NCI-H187 (cell line): ENCODE measurements at places on chromosomes 7 and 10.
A peak's percentile ranks its signal among the peaks of the same experiment; 100 is the strongest.

- peak; percentile 76 for DNase-seq
These were observed 520 bp downstream of the CPA5 start for GRCh38 chr7:130345136-130345535.

DNA sequence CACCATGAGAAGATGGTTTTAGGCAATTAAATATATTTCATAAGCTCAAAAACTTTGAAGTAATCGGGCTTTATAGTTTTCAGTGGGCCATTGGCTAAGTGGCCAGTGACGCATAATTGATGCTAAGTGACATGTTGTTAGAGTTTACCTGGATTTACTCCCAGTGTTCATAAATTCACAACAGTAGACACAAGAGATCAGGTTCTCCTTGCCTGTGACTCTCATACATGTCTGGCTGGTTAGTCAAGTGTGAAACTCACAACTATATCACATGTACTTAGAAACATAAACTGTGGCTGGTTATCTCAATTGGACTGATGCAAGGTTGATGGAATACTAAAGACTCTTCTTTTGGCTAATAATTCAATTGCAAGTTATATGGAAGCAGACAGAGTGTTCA lies 26.2 kb downstream of the ASB15 start:
- DNase-seq, result no peak

DNA sequence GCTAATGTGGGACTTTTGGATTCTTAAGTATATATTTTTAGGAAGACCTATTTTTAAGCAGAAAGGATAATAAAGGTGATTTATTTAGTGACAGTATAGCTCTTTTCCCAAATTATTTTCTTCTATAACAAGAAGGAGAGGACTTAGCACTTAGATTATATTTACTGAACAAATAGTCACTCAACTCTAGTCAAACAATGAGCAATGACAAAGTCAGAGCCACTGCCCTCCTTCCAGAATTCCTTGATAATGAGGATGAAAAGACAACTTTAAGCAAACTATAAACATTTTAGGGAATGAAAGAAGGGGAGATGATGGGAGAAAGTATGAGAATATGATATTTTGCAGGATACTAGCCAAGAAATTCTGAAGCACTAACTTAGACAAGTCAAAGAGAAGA lies 293.5 kb upstream of the YAE1 start:
- DNase-seq, result no peak

- DNase-seq, result no peak
These were observed 13.9 kb downstream of the KLHDC10 start for GRCh38 chr7:130084037-130084875.

- no peak for DNase-seq
These were observed 62.8 kb upstream of the CUX1 start for GRCh38 chr7:101754424-101755159.

DNA sequence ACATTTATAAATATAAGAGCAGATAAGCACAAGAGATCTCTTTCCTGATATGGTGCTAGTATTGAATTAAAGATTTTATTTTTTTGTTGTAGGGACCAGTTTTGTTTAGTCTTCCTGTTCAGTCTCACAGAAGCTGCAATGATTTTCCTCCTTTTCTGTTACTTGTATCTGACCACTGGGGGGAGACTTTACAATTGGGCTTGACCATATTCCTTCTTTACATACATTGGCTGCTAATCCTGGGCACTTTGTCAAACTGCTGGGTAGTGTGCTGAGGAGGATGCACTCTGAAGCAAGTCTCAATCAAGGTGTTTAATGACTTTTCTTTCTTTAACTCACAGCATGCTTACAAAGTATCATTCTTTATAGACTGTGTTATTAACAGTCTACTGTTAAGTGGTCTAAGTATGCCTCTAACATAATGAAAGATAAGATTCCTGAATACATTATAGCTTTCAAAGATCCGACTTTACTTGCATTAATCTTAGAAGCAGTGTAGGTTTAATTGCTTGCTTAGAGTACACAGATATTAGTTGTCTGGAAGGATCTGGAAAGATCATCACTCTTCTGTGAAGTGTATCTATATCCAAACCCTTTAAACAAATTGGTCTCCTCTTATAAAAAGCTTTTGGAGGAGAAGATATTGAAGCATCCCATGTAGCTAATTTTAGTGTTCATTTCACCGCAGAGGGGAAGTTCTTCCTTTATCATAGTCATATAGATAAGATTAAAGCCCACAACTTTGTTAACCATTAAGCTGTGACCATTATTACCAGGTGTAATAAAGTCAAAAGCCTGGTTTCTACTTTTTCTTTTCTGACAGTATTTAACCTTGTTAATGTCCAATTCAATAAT lies 3.1 kb downstream of the PALS2 start:
- DNase-seq, result peak; percentile 7

DNA sequence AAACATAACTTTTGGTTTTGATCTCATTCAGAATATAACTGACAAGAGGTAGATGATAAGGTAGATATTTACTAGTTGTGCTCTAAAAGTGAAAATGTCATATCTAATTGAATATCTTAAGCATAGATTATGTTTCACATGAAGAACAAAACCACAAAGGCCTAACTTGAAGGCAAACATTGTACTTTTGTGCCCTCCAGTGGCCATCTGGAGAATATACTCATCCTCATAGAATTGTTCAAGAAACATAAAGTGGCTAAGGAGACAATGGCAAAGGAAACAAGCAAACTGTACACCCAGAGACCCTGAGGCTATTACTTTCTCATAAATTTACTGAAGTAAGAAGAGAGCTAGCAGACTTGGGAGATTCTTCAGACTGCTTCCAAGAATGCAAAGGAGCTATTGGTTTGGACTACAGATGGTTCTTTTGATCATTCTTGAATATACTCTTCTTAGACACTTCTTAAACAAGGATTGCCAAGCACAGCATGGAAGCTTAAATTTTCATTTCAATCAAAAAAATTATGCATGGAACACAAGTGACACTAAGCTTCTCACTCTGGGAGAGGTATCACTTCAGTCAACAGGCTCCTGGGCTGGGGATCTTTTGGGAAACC lies 98.2 kb upstream of the DKK1 start:
- no peak for DNase-seq

DNA sequence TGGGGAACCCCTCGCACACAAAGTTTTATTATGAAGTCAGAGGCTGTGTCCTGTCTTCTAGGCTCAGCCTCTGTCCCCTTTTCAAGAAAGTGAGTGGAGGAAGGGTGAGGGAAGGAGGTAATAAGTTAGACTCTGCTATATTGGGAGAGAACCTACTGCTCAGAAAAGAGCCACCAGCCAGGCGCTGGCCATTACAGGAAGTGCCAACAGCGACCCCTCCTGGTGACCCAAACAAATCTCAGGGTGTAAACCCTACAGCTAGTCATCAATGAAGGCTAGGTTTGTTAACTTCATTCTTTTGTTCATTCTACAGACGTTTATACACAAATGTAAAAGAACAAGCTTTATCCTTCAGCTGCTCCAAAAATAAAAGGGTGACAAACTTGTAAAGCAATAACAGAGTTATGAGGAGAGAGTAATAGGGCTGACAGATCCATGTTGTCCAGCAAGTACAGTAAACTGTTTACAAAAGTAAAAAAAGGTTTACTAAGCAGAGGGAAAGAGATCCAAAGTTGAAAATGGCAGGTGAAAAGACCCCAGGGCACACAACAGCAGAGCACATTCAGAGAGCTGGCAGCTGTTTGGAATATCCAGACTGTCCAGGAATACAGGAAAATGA lies 82.7 kb downstream of the FAM204A start:
- no peak for DNase-seq

GRCh38 chr10:102581401-102581800 lies 62.9 kb upstream of the TRIM8 start:
- no peak for DNase-seq

DNA sequence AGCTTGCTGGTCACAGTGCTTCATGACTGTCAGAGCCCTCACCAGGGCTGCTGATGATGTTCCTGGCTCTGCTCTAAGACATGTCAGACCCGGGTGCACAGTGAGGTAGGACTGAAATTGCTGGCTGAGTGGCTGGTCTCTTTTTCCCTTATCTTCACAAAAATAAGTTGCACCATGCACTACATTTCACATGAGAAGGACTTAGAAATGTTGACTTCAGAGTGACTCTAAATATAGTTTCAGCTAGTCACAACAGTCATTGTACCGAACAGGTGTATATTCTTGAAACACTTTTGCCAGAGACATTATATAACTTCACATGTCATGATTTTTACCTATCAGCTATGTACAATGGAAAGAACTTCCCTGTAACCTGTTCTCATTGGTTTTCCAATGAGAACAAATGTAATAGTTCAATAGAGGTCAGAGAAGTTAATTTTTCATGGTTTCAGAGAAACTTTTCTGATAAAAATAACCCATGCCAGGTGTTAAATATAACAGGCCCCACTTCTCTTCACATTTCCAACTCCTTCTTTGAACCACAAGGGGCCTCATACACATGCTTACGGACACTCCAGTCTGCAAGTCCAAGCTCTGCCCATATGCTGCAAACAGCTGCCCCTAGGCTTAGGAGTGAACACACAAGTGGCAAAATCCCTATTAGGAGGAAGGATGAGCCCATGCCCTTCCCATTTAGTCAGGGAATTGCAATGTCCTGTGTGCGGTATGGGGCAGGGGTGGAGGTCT lies 115.6 kb downstream of the CDK6 start:
- DNase-seq, result no peak

DNA sequence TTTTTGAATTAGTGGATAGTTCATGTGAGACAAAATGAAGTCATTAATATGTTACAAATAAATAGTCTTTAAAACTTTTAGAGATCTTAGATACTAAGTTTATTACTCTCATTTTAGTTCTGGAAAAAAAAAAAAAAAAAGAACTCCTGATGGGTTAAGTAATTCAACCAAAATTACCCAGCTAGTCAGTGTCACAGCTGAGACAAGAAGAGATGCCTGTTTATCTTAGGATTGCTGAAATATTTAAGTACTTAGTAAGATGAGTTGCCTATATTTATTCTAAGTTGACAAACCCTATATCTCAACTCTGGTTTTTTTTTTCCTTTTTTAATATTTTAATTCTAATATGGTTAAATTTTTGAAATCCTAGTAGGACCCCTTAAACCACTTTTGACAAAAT lies 781.0 kb upstream of the LRRN3 start:
- DNase-seq, result no peak

GRCh38 chr10:110918269-110918642 lies 724 bp downstream of the BBIP1 start:
- peak; percentile 65 for DNase-seq

DNA sequence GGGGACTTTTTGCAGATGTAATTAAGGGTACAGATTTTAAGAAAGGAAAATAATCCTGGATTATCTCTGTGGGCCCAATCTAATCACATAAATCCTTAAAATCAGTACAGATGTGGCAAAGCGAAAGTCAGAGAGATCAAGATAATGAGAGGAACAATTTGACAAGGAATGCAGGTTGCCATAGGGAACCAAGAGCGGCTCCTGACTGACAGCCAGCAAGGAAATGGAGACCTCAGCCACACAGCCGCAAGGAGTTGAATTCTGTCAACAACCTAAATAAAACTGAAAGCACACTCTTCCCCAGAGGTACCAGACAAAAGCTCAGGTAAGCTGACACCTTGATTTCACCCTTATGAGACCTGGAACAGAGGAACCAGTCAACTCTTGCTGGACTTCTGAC lies 3.4 kb upstream of the PNPLA8 start:
- no peak for DNase-seq

DNA sequence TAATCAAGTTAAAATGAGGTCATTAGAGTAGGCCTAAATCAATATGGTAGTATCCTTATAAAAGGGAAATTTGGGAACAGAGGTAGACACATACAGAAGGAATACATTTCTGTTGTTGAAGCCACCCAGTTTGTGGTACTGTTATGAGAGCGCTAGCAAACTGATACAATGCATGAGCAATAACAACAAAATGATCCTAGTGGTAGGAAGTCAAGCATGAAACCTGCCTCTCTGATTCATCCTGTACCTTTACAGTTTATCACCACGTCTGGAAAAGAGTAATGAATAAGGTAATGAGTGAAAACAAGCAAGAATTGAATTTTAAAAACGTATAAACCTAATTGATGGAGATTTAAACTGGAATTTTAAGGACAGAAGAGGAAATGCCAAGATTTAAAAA lies 217.2 kb downstream of the PCLO start:
- no peak for DNase-seq

DNA sequence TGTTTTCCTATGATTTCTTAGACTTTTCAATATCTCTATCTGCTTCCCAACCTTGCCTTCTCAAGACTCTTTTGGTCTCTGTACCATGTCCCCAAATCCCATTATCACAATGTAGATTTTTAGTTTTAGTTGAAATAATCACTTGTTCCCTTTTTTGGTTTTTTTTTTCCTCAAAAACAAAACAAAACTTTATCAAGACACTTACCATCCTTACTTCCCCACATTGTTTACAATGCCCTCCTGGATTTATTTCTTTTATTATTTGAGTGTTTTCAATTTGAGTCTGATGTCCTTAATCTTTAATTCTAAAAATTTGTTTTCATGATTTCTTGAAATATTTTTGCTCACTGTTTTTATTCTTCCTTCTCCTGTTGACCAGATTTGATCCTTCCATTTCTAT lies 112.6 kb downstream of the CPED1 start:
- no peak for DNase-seq

- DNase-seq, result no peak
These were observed 50.2 kb downstream of the ELFN1 start for GRCh38 chr7:1720326-1720725.

GRCh38 chr10:110629680-110630191 lies 14.4 kb upstream of the RBM20 start:
- DNase-seq, result peak; percentile 21

DNA sequence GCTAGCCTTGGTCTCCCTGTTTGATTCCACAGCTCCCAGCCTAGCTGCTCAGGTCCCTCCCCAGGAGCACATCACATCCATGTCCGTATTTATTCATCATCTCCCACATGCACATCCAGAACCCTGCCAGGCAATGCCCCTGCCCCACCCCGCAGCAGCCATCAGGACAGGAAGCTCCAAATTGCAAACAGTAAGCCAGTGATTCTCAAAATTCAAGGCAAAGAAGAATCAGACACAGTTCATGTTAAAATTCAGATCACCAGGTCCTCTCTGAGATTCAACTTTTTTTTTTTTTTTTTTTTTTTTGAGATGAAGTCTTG lies 17.7 kb downstream of the LRRC20 start:
- no peak for DNase-seq

DNA sequence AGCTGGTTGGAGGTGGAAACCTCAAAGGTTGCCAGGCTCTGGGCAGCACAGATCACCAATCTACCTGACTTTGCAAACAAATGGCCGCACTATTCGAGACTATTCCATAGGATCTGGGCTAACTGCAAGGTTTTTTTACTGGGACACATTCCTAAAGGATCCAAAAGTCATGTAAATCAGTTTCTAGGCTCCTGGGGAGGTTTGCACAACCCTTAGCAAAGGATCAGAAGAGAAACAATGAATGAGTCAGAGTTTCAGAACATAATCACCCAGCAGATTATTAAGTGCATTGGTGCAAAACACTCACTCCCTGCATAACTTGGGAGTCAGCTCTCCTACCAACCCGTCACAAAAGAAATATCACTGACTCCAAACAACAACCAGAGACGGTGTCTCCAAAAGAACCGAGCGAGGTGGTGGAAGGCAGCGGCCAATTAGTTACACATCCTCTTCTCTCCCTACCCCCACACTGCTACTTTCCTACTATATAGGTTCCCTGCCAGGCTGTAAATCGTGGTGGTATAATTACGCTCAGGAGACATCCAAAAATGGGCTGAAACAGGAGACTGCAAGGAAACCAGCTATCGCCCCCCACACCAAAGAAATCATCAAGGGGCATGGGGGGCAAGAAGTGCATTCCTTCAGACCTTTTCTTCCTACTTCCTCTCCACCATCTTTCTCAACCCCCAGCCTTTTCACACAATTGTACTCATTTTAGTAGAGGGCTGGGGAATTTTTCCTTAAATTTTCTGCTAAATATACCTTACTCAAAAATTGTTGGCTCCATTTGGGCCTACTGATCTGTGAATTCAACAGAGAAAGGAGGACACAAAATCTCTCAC lies 3.2 kb downstream of the UBE2H start:
- no peak for DNase-seq
